Myocyte (in vitro differentiated cells): ENCODE measurements at places on chromosomes 3 and 15. TPM values are rescaled to one million over a fixed set of nuclear protein-coding genes. Genes with fewer than 3 reads are reported as not detected.

DNA sequence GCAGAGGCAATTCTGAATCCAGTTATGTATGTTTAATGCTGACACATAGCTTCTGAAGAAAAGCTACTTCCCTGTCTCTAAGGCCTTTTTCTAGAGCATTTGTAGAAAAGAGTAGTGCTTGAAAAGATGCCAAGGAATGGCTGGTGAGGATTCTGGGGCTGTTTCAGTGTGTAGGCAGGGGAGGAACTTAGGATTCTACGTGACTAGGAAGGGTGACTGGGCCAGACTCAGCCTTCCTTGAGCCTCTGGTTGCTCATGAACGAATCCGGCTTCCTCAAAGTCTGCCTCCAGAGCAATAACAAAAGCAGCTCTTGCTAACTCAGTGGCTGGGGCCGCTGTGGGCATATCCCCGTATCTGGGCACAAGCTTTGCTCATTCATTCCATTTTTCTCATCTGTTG, 104.8 kb upstream of the WNT5A start:
- DNase-seq: no peak

The IL17RD gene
- 0.56 and 0.73 TPM in 2 replicates for total RNA-seq

The AP3B2 gene
- total RNA-seq: not detected in 2 replicates

The OXTR gene
- total RNA-seq: 4.7 and 5.1 TPM in 2 replicates

DNA sequence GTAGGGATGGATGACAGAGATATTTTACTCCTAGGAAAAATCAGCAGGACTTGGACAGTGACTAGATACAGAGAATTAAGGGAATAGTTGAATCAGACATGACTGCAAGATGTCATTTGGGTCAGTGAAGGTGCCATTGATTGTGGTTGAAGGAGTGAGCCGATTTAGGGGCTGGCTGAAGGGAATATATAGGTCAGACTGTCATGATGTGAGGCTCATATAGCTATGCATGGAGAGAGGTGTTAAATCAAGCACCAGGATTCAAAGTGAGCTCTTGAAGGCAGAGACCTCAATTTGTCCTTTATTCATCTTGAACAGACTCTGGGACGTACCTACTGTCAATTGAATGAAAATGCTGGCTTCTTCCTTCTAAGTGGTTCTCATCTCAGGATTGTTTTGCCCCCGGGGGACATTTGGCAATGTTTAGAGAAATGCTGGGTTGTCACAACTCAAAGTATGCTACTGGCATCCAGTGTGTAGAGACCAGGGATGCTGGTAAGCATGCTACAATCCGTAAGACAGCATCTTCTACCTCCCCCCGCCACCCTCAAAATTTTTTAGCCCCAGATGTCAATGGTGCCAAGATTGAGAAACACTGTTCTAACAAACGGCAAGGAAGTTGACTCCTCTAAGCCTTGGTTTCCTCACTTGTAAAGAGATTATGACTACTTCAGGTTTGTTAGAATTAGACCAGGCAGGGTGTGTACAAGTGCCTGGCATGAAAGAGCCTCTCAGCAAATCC, 7.8 kb downstream of the ATP2C1 start:
- no peak for DNase-seq

DNA sequence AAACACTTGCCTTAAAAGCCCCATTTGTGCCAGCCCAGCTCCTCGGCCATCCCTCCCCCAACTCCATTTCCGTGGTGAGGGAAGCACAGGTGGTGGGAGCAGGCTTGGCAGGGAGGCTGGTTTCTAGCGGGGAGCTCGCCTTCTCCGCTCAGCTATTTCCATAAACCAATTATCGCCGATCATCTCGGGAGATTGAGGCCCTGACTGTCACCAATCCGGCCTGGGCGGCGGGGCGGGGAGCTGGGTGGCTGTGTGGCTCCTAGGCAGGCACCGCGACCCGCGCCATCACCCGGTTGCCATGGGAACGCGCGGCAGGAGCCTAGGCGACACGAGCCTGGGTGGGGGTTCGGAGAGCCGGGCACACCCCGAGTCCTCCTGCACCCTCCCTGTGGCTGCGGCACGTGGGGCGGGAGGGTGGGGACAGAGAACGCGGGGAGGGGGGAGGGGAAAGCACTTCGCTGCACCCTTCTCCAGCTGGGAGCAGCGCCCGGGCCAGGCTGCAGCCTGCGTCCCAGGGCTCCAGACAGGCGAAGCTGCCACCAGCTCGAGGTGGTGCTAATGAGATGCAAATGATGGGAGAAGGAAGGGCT, 9.3 kb downstream of the CCDC33 start:
- DNase-seq: peak; percentile 87

- no peak for DNase-seq
These were observed 109.2 kb downstream of the CD47 start for GRCh38 chr3:107981471-107982111.

DNA sequence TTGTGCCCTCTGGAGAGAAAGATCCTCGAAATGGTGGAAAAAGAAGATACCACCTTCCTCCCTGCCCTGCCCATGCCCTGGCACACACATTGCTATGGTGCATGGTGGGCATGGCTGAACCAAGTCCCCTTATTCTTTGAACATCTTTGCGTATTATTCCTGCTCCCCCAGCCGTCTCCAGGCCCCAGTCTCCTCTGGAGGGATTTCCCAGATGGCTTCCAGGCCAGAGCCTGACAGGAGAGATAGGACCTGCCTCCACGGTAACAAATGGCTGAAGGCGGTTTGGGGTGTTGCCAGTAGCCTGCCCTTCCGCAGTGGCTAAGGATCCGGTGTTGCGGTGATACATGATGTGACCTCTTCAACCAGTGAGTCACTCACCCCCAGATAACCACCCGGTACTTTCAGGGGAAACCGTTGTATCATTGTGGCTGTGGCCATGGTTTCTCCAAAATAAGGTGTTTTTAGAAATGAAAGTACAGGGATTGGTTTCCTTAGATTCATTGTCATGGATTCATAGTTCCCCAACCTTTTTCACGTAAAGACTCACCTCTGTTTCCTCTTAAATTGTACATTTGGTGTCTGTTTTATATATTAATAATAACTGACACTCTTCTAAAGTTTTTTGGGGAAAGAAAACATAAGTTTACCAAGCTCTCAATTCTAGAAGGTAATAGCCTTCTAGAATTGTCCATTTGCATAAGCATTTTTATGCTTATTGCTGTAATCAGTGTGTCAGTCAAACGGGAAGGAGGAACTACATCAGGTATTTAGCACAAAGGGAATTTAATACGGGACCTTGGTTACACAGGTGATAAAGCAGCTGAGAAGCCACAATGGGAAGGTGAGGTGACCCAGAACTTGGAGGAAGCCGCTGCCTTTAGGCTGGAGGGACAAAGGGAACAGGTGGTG, 25.9 kb downstream of the SMAD3 start:
- peak; percentile 95 for DNase-seq

The IQCH gene
- 5.4 and 6.9 TPM in 2 replicates for total RNA-seq

DNA sequence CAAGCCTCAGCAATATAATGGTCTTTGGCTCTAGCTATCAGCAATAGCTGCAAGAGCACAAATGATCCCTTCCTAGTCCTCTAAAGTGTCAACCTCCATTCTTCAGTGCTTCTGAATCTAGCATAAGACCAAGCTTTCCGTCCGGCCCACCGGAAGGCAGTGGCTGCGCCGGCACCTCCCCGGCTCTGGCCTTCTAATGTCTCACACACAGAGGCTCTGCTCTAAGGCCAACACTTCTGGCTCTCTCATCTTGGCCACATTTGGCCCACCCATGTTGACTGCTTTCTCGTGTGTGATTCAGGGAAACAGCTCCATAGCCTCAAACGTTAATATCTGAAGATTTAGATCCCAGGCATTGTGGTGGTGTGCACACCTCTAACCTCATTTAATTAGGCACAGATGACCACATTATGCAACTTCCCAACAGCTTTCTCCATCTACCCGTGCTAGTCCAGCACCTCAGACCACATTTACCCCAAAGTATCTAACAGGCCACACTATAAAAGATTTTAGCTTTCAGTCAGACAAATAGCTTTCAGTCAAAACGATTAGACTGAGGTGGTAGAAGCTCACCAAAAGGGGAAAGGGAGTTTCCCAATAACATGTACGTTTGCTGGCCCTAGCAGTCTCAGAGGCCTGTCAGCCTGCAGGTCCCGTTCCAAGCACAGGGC, 19.3 kb downstream of the SLC51A start:
- no peak for DNase-seq

- DNase-seq: peak; percentile 99
These were observed 45.8 kb upstream of the SEC13 start for GRCh38 chr3:10366651-10367101.

The CPB1 gene
- total RNA-seq: 0.56 and 0.57 TPM in 2 replicates

DNA sequence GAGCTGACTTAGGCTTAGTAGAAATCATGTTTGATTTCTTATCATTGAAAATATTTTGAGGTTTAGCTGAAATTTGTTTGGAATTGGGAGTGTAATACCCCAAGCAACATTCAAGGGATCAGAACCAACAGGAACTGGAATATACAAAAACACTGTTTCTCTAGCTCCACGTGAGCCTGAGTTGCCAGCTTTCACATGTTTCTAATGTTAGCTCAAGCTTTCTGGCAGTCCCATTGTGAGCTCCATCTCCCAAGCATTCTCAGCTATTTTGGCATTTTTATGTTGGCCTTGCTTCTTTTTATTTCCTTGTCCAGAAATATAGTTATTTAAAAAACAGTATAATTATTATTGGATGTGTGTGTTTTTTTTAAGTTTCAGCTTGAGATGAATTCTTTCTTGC, 427.1 kb upstream of the DPH6 start:
- DNase-seq: no peak

- no peak for DNase-seq
These were observed 3.3 kb downstream of the PAK6 start for GRCh38 chr15:40242213-40242599.

The ACP3 gene
- 0.32 and 0.57 TPM in 2 replicates for total RNA-seq

DNA sequence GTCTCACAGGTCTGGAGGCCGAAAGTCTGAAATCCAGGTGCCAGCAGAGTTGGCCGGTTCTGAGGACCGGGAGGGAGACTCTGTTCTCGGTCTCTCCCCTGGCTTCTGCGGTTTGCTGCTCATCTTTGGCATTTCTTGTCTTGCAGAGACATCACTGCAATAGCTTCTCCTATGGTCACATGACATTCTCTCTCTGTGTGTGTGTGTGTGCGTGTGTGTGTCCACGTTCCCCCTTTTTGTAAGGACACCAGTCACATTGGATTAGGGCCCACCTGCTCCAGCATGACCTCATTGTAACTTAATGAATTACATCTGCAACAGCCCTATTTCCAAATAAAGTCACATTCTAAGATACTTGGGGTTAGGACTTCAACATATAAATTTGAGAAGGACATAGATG, 12.4 kb upstream of the ATP10A start:
- no peak for DNase-seq

DNA sequence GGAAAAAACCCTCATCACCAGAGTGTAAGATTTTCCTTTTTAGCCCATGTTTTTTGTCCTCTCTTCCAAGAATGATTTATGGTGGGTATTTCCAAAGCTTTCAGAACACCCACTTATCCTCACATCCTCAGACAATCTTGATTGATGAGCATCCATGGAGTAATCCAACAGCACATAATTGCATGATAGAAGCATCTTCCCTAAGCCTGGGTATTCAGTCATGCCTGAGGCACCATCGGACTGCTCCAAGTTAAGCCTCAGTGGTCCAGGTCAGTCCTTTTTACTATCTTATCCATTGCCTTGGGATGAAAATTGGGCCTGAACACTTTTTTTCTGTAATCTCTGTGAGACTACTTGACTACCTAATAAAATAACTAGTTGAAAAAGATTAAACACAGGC, 676.0 kb upstream of the SEMA6D start:
- DNase-seq: no peak

GRCh38 chr3:128222796-128223385, 69.6 kb downstream of the EEFSEC start:
- DNase-seq: no peak

The SNTN gene
- not detected in 2 replicates for total RNA-seq

DNA sequence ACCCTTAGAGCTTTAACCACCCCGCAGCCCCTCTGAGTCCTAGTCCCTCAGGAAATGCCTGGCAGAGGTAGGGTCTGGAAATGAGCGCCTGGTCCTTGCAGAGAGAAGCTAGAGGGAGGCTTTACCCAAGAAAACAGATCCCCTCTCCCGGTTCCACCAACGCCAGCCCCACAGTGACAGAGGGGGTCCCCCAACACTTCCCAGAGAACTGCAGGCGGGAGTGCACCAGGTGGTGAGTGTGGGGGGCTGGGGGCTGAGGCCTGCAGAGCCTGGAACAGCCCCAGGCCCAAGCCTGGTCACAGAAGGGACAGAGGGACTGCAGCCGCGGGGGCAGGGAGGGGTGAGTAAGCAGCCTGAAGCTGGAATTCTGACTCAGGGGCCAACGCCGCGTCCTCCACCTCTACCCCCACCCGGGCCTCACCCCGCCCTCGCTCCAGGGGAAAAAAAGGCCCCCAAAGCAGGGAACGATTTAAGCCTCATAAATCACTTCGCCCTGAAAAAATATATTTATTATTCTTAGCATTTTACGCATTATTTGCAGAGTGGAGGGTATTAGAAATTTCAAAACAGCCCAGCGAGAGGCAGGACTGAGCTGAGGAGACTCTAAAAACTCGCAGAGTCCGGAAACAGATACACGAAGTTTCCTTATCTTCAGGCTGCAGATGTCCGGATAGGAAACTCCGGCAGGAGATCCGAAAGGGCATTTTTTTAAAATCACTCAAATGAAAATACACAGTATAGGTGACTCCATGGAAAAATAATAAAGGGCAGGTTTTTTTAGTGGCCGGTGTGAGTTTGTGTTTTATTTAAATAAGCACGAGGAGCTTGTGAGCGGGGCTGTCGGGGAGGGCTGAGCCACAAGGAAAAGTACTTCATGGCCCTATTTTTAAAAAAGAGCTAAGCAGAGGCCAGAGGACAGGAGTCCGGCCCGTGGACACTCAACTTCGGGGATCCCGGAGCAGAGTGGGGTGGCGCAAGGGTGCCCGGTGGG, 10.0 kb downstream of the GATA2 start:
- DNase-seq: no peak

The CFAP100 gene
- total RNA-seq: not detected in 2 replicates

The ATP13A4 gene
- 0.16 and 0.19 TPM in 2 replicates for total RNA-seq

DNA sequence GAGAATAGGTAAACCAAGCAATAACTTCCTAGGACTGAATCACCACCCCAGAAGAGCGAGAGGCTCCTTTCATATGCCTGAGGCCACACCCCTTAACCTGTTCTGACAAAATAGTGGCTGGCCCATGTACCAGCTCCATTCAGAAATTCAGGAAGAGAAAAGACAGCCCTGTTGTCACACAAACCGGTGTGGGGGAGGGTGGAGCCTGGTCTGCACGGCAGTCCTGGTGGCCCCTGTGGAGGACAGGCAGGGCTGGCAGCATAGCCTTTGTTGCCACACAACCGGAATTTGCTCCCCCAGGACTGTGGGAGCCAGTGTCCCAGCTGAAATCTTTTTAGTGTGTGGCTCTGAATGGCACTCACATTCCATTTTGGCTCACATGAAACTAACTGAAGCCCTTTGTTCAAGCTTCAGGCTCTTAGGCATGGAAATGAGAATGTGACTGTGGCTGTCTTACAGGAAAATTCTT, 23.8 kb downstream of the RLBP1 start:
- DNase-seq: peak; percentile 44

- no peak for DNase-seq
These were observed 38.0 kb upstream of the TIMP4 start for GRCh38 chr3:12196684-12197083.

DNA sequence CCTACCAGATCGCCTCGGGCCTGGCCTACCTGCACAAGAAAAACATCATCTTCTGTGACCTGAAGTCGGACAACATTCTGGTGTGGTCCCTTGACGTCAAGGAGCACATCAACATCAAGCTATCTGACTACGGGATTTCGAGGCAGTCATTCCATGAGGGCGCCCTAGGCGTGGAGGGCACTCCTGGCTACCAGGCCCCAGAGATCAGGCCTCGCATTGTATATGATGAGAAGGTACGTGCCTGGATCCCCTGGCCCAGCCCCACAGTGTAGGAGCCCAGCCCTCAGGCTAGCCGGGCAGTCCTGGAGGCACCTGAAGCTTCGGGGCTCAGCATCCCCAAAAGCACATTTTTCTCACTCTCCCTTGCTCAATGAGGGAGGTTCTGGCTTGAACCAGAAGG, 135.8 kb downstream of the LRRK1 start:
- no peak for DNase-seq

The UBE2E1 gene
- total RNA-seq: 73.8 and 90.8 TPM in 2 replicates
